ENCODE measurements at places on chromosomes 5 and 9. TPM values are rescaled to one million over a fixed set of nuclear protein-coding genes. Genes with fewer than 3 reads are reported as not detected.
A peak's percentile ranks its signal among the peaks of the same experiment; 100 is the strongest.

SLCO6A1 gene
- total RNA-seq: not detected

DNA sequence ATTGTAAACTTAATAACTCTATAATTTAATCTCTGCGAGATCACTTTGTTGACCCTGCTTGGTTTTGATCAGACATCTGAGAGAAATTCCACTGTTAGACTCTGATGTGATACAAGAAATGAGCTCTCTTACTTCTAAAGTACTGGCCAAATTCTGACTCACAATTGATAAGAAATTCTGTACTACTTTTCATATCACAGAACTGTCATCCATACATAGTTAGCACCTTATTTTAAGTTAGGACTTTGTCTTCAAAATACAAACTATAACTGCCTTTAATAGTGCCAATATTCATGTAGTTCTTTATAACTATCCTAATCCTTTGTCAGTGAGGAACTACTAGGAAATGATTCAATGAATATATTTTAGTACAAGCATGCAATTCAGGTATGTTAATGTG lies 23.4 kb downstream of the MARCHF11 start:
- H3K4me1 ChIP-seq: no peaks in the 10 kb centered on the region
- no peaks in the 10 kb centered on the region for H3K27me3 ChIP-seq
- H3K27ac ChIP-seq: no peak overlapping the region
- no peak overlapping the region for H3K4me3 ChIP-seq
- DNase-seq: no peak

- H3K4me1 ChIP-seq: no peaks in the 10 kb centered on the region
- no peak for DNase-seq
- no peaks in the 10 kb centered on the region for H3K27me3 ChIP-seq
- no peak overlapping the region for H3K4me3 ChIP-seq
- no peaks in the 10 kb centered on the region for H3K36me3 ChIP-seq
- H3K27ac ChIP-seq: no peak overlapping the region
Observed at GRCh38 chr9:118640836-118641560, 728.2 kb downstream of the BRINP1 start.

- H3K27ac ChIP-seq: no peak overlapping the region
- H3K27me3 ChIP-seq: peaks cover 44% of the 10 kb centered on the region
- DNase-seq: no peak
- H3K4me1 ChIP-seq: peaks cover 4% of the 10 kb centered on the region
Observed at GRCh38 chr5:177981296-177982071, 14.6 kb downstream of the PROP1 start.

DRD1 gene
- not detected for total RNA-seq

DNA sequence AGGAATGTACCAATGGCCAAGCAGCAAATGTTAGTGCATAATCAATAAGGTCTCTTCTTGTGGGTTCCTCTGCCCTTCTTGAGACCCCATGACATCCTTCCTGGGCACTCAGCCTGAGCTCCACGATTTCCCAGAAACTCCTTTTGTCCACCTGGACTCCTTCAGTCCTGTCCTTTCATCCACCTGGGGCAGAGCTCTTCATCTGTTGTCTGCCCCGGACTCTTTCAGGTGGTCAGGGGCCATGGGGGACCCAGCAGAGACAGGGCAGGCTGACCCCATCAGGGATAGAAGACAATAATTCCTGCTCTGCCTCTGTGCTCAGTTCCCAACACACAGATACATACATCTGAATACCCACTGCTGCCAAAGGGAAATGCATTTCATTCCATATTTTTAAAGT lies 58.9 kb upstream of the OTULINL start:
- no peak overlapping the region for H3K4me3 ChIP-seq
- H3K4me1 ChIP-seq: peaks cover 28% of the 10 kb centered on the region
- no peak for DNase-seq

CKMT2 gene
- total RNA-seq: not detected

GRCh38 chr9:21110708-21111576 lies 30.7 kb downstream of the IFNW1 start:
- H3K27ac ChIP-seq: no peak overlapping the region
- H3K4me1 ChIP-seq: no peaks in the 10 kb centered on the region
- H3K36me3 ChIP-seq: no peaks in the 10 kb centered on the region
- no peak for DNase-seq
- no peak overlapping the region for H3K4me3 ChIP-seq

DNA sequence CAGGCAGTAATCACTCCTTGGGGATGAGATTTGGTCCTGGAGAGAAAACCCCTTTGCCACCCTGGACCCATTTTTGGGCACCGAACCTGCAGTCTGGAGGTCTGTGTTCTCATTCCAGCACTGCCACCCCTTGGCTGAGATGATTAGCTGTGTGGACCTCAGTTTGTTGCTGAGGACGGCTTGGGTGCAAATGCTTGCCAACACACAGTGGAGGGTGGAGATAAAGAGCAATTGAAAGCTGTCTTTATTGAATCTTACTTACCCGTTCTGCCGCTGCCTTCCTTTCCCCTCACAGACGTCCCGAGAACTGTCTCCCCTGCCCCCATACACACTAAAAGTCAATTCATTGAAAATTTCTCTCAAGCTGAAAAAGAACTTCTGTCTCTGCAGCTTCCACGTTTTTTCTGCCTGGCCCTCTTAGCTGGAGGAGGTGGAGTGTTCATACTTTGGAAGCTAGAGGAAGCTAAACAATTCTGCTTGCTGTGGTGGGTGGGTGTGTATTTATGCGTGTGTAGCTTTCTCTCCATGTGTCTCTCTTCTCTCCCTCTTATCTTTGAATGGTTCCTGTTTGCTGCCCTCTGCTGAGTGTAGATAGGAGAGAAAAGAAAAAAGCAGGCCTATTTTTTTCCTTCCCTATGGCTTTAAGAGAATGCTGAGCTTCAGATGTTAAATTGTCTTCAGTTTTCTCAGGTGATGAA lies 6.6 kb downstream of the GALNT10 start:
- DNase-seq: no peak
- peaks cover 56% of the 10 kb centered on the region for H3K4me1 ChIP-seq
- peaks cover 56% of the 10 kb centered on the region for H3K36me3 ChIP-seq
- no peaks in the 10 kb centered on the region for H3K27me3 ChIP-seq

GRCh38 chr9:93206576-93207155 lies 22.7 kb downstream of the WNK2 start:
- H3K4me1 ChIP-seq: no peaks in the 10 kb centered on the region
- H3K27me3 ChIP-seq: peaks cover 7% of the 10 kb centered on the region
- DNase-seq: no peak

CCL27 gene
- total RNA-seq: not detected

LPAR1 gene
- not detected for total RNA-seq

ARHGEF28 gene
- not detected for total RNA-seq

DNA sequence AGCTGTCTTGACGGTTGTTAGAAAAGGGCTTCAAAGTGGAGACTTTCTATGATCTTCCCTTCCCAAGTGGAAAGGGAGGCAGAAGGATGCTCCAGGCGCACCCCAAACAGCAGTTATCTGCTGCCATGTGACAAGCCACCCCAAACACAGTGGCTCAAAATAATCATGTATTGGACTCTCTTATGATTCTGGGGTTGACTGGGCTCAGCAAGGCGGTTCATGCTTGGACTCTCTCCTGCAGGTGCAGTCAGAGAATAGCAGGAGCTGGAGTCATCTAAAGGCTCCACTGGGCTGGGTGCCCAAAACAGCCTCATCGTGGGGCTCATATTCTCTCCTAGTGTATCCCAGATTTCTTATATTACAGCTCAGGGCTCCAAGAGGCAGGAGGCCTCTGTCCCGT lies 177.6 kb upstream of the IER5L start:
- no peak overlapping the region for H3K4me3 ChIP-seq
- no peak for DNase-seq
- peaks cover 3% of the 10 kb centered on the region for H3K4me1 ChIP-seq
- H3K27me3 ChIP-seq: peaks cover 18% of the 10 kb centered on the region

MCTP1 gene
- 1.9 TPM for total RNA-seq

GRCh38 chr5:118531276-118531675 lies 457.1 kb downstream of the DTWD2 start:
- H3K4me3 ChIP-seq: no peak overlapping the region
- no peaks in the 10 kb centered on the region for H3K27me3 ChIP-seq
- H3K4me1 ChIP-seq: no peaks in the 10 kb centered on the region
- H3K36me3 ChIP-seq: no peaks in the 10 kb centered on the region

CD74 gene
- total RNA-seq: 5,628 TPM

DNA sequence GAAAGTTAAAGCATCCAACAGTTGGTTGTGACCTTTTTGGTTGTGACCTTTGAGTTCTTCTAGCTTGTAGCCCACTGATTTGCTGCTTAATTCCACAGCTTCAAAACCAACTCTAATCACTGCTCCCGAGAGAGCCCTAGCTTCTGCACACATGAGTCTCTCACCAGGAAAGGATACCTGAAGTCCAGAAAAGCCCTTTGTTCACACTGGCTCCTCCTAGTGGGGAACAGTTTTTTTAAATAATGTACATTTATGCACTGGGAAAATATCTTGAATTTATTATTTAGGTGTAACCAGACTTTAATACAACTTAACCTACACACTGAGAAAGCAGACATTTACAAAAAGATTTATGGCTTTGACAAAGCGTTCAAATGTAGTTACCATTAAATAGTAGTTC lies 120.2 kb upstream of the CCDC152 start:
- H3K4me1 ChIP-seq: peaks cover 3% of the 10 kb centered on the region
- no peak overlapping the region for H3K4me3 ChIP-seq
- peaks cover 2% of the 10 kb centered on the region for H3K27me3 ChIP-seq
- no peak for DNase-seq
- H3K36me3 ChIP-seq: no peaks in the 10 kb centered on the region

DNA sequence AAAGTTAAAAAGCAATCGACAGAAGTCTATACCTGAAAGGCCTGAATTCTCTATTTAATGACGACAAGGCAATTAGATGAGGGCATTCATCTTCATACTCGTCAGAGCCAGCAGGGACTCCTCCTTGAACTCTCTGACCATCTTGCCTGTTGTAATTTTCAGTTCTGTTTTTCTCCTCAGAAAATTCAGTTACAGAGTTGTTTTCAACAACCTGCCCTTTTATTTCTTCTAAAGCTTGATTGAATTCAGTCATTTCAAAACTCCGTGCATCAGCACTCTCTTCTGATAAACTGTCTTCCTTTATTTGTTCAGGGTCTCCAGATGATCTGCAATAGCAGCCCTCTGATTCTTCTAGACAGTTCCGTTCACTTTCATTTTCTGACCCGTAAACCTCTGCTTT lies 15.6 kb downstream of the RIOK2 start:
- no peaks in the 10 kb centered on the region for H3K27me3 ChIP-seq
- no peak for DNase-seq
- peaks cover 63% of the 10 kb centered on the region for H3K36me3 ChIP-seq
- H3K27ac ChIP-seq: peak overlapping the region; percentile 87
- peak overlapping the region; percentile 70 for H3K4me3 ChIP-seq
- peaks cover 11% of the 10 kb centered on the region for H3K4me1 ChIP-seq

GRCh38 chr5:39178861-39179260 lies 40.5 kb downstream of the FYB1 start:
- peaks cover 49% of the 10 kb centered on the region for H3K4me1 ChIP-seq
- no peak overlapping the region for H3K27ac ChIP-seq
- H3K36me3 ChIP-seq: no peaks in the 10 kb centered on the region
- DNase-seq: no peak
- no peaks in the 10 kb centered on the region for H3K27me3 ChIP-seq

GRCh38 chr5:35230038-35230611 lies at the start of gene PRLR:
Gene PRLR (minus strand): TSS chr5:35230487. CDS start chr5:35089620, 140,867 bp downstream.
- no peaks in the 10 kb centered on the region for H3K36me3 ChIP-seq
- H3K27ac ChIP-seq: peak within 1 kb of the TSS; percentile 62
- peaks cover 15% of the 10 kb centered on the region for H3K4me1 ChIP-seq
- peaks cover 43% of the 10 kb centered on the region for H3K27me3 ChIP-seq
- H3K4me3 ChIP-seq: peak within 1 kb of the TSS; percentile 84

DNA sequence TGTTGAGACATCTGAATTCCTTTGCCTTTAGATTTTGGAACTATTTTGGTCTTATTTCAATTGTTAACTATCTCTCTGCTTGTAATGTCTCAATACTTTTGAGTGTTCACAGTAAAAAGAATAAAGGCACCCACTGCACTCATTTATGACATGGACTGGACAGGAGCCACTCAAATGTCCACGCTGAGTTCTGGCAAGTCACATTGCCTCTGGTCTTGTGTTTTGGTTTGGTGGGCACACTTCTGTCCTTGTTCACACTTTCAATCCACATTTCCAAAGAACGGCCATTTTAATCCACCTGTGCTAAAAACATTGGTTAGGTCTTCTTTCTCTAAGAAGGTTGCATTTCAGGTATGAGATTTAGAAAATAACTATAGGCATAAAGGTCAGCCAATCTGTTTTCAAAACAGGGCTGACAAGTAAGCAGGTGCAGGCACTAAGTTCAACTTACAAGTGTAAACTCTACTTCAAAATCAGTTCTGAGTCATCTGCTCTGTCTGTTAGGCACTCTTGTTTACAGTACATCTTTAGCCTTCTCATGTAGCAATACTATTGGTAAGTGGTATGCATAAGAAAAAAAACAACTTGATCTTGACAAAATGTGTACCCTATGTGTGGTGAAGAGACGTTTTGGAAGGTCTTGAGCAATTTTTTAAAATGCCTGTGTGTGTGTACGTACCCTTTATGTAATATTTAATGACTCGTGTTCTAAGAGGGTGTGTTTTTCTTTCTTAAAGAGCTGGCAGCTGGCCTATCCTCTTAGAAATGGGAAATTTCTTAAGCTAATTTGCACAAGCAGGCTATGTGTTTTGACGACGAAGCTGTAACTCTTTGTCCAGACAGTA lies 31.5 kb upstream of the ZFAND5 start:
- H3K36me3 ChIP-seq: no peaks in the 10 kb centered on the region
- DNase-seq: no peak
- H3K4me1 ChIP-seq: no peaks in the 10 kb centered on the region
- no peak overlapping the region for H3K27ac ChIP-seq
- H3K4me3 ChIP-seq: no peak overlapping the region
- peaks cover 4% of the 10 kb centered on the region for H3K27me3 ChIP-seq

DNA sequence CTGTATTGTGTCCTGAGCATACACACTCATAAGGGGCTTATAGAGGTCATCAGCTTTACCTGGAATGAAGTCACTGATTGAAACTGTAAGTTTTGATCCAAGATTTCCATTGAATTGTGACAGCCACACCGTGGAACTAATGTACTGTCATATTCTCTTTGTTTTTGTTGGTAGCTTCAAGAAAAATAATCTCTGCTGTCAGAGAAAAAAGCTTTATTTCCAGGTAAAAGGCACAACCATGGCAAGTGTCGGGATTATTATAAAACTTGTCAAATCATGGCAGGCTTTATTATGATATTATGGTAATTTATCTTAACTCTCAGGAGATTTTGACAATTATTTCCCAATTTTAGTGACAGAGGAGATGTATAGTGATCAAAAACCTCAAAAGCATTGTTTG lies 191.2 kb downstream of the FAM170A start:
- H3K4me1 ChIP-seq: no peaks in the 10 kb centered on the region
- no peak overlapping the region for H3K4me3 ChIP-seq
- H3K36me3 ChIP-seq: no peaks in the 10 kb centered on the region
- H3K27me3 ChIP-seq: no peaks in the 10 kb centered on the region
- H3K27ac ChIP-seq: no peak overlapping the region

DNA sequence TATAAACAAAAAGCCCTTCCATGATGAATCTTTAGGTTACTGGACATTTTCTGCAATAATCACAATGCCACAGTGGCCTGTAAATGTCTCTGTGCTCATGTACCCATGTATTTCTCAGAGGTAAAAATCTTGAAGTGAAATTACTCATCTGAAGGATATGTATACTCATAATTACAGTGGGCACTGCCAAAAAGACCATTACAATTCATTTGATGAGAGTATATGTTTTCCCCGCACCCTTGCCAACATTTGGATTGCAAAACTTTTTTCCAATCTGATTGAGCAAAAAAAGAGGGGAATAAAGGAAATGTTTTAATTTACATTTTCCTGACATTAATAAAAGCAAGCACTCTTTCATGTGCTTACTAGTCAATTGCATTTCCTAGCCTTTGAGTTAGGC lies 110.5 kb downstream of the EPB41L4A start:
- H3K27ac ChIP-seq: no peak overlapping the region
- no peaks in the 10 kb centered on the region for H3K36me3 ChIP-seq
- H3K4me1 ChIP-seq: no peaks in the 10 kb centered on the region
- DNase-seq: no peak
- H3K4me3 ChIP-seq: no peak overlapping the region

All from activated B cell treated with CpG ODN at 0.5 μM for 24 hours (primary cell).